ENCODE measurements at places on chromosomes 1 and 21.

DNA sequence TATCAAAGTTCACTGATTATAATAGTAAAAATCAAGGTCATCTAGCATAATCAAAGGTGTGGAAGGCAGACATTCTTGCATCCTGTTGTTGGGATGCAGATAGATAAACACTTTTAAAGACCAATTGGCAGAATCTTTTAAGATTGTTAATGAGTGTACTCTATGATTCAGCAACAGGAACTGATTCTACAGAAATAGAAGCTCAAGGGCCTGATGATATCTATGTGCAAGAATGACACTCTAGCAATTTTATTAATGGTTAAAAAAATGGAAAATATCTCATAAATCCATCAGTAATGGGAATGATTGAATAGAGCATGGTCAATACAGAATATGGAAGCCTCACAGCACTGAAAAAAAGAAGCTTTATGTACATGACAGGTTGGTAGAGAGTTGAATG is 2.2 kb upstream of the ATP1A4 start:
- no peak for DNase-seq

DNA sequence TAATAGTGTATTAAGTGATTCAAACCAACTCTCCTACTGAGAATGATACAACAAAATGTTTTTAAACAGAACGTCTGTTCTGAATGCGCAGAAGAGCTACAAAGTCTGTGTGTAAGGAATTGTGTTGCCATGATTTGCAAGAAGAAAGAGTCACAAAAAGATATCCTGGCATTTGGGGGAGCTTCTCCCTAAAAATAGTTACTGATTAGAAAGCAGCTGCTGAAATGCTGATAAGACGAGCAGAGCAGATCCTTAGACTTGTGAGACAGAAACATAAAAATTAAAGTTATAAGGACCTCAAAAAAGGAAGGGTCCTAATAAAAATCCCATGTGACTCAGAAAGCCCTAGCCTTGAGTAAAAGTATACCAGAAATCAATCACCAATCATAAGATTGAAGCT is 54.9 kb upstream of the CRB1 start:
- DNase-seq: no peak

DNA sequence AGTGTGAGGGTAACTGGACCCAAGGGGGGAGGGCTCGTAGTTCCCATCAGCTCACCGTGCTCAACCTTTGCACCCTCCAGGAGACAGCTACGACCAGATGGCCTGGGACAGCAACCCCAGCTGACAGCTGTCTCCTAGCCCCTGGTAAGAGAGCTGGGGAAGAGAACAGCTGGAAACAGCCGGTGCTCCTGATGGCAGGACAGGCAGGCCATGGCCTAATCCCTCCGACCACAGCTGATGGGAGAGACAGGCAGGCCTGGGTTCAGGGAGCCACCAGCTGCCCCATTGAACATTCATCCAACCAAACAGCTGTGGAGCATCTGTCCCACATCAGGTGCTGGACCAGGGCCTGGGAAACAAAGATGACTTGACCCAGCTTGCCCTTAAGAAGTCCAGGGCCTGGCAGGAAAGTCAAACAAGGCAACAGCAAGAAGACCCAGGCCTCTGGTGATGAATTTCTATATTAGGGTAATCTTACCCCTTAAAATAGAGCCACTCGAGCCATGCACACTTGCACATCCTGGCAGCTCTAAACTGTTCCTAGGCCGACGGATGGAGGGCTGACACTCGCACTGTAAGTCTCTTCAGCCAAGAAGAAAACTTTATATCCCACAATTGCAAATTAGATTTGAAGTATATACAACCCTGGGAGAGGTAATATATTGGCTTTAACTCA is 12.2 kb downstream of the OLFML2B start:
- DNase-seq: no peak

DNA sequence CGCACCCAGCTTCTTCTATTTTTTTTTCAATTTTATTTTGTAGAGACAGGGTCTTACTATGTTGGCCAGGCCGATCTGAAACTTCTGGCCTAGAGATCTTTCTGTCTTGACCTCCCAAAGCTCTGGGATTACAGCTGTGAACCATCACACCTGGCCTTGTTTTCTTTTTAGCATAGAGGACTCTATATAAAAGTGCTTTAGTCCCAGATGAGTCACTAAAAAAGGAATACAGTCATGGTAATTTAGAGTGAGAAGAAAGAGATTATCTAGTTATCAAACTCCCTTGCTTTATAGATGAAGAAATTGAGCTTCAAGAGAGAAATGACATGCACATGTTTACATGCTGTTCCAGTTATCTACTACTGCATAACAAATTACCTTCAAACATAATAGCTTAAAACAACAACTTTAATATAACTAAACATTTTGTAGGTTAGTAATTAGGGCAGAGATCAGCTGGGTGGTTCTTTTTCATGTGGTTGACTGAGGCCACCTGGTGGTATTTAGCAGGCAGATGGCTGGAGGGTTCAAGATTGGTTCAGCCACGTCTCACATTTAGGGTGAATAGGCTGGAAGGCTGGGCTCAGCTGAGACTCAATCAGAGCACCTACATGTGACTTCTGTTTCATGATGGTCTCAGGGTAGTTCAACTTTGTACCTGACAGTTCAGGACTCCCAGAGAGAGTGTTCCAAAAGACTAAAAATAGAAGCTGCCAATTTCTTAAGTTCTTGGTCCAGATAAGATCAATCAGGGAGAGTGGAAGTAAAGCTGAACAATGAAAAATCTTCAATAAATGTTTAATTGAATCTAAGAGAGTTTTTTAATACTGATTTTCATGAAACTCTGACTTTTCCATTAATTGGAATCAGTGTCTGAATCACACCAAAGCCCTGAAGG is 16.9 kb upstream of the MTF2 start:
- DNase-seq: no peak

DNA sequence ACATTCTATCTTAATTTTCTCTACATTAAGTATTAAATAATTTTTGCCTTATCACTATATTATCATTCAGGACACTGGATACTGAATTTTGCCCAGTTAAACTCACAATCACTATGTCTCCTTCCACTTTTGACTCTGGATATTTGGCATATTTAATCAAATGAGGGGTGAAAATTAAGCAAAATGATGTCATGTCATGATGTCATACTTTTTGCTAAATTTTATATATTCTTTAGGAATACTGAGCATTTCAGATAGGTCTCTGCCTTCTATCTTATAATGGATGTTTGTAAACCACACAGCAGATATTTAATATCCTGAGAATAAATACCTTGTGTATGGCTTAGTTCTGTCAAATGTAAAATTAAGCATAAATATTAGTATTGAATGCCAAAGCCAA is 79.5 kb upstream of the HIVEP3 start:
- DNase-seq: no peak

DNA sequence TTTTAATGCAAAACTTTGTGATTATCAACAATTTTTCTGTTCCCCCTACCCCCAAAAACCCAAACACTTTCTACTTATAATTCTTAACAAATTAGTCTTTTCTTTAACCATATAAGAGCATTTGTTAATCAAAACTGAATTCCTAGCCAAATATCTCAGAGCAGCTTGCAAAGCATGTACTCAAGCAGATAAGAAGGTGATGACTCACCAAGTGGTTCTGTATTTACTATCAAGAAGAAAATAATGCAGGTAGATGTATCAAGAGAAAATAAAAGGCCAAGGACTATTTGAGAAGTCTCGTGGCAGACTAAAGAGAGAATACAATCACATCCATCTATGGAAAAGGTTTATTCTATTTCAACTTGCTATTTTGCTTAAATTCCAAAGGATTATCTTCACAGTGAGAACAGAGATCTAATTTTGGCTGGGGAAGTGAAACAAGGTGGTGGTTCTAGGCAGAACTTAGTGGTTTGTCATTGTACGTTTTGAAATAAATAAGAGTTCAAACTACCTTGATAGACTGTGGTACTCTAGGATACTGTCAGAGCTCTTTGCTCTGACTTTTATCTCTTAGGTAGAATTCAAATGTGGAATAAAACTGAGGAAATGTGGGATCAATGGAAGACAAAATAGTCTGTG is 94.7 kb upstream of the NRIP1 start:
- DNase-seq: no peak

Data from AG04449 (cell line).